ENCODE measurements at places on chromosomes 6 and 20.
A peak's percentile ranks its signal among the peaks of the same experiment; 100 is the strongest.

DNA sequence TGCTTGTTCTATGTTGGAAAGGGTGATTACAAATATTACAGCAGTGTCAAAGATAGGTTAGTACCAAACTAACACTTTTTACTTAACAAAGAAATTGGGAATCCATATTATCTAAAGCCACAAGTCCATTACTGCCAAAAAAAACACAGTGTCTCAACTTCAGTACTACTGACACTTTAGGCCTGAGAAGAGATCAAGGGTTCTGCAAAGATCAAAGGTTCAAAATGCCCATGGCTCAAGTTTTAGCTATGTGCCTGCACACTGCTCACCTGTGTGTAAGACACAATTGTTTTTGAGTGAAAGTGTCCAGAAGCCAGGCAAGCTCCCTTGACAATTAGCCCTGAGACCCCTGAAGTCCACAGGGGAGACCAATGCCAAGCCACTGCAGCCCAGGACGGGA, 132.6 kb downstream of the ZMYND8 start:
- no peak for DNase-seq

DNA sequence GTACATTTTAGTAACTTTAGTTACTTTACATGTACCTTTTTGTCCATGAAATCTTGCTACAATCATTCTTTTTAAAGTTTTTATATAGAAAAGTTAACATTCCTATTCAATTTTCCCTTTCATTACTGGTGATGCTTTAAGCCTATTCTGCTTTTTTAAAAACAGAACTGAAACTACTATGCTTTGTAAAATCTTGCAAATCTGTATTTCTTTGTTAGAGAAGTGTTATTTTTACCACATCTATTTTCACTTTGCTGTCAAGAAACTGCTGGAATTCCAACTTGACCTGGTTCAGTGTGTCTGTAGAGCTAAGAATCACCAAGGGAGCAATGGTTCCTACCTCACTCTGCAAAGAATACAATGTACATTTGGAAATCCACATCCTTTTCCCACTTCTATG, 21.8 kb upstream of the SAMD5 start:
- DNase-seq: no peak

DNA sequence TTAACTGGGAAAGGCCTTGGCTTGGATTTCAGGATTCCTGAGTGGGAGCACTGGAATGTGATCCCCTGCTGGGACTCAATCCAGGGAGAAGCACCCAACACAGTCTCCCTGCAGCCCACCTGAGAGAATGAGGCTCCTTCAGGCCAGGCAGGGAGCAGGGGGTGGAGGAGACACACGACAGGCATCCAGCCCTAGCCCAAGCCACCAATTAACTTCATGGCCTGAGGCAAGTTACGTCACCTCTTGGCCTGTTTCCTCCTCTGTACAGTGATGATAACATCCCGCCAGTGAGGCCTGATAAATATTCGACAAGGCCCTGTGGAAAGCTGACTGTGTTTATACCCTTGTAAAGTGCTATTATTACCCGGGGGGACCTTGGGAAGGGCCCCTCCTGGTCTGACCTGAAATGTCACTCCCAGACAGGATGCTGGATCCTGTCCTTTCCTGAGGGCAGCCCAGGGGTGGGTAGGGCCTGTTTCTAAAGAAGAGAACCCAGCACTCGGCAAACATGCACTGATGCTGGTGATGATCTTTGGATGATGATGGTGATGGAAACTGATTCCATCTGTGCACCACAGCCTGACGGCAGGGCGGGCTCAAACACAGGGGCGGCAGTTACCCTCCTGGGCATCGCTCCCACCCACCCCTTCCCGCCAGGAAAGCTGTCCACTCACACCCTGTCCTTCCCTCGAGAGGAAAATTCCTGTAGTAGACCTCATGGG, 12.4 kb downstream of the FRS3 start:
- DNase-seq: no peak

- peak; percentile 27 for DNase-seq
Observed at GRCh38 chr6:17015551-17016381, 86.1 kb upstream of the STMND1 start.

- no peak for DNase-seq
Observed at GRCh38 chr20:49794336-49795134, 18.1 kb upstream of the SLC9A8 start.

DNA sequence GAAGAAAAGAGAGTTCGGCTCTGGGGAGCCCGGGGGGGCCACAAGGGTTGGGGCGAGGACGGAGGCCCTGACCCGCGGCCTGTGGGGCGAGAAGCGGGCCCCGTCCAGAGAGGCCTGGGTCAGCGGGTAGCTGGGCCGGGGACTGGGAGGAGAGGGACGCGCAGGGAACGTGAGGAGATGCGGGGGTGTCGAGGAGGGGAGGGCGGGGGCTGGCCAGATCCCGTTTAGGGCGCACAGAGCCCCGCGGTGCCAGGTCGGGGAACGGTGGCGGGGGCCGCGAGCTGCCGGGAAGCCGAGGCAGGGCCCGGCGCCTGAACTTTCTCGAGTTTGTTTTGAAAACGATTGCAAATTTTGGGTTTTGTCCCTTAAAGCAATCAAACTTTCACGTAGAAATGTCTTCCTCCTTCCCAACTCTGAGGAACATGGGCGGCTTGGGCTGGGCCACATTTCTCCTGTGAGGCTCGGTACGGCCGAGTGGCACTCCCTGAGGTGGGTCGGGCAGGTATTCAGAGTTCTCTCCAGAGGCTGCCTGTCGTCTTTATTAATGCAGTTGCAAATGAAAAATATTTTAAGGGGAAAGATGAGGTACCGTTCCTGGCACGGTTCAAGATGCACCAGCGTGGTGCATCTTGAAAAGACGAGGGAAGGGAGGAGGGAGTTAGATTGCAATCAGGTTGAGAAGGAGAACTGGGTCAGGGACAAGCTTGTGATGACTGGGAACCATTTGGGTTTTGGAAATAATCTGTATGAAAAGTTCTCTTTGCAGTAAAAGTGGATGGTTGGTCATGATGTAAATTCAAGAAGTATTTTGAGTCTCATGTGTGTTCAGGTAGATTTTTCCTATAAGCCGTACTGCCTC, 972 bp downstream of the RNF8 start:
- DNase-seq: no peak

- DNase-seq: no peak
Observed at GRCh38 chr6:22153384-22154158, 143.3 kb downstream of the PRL start.

- no peak for DNase-seq
Observed at GRCh38 chr6:13431861-13432465, 55.4 kb downstream of the GFOD1 start.

GRCh38 chr6:44470746-44471145, 83.2 kb downstream of the CDC5L start:
- no peak for DNase-seq

GRCh38 chr6:43173591-43174262, 2.7 kb downstream of the SRF start:
- DNase-seq: no peak

GRCh38 chr20:20719411-20719810, 7.0 kb upstream of the RALGAPA2 start:
- DNase-seq: no peak

- no peak for DNase-seq
Observed at GRCh38 chr6:143034689-143035334, 25.9 kb upstream of the AIG1 start.

DNA sequence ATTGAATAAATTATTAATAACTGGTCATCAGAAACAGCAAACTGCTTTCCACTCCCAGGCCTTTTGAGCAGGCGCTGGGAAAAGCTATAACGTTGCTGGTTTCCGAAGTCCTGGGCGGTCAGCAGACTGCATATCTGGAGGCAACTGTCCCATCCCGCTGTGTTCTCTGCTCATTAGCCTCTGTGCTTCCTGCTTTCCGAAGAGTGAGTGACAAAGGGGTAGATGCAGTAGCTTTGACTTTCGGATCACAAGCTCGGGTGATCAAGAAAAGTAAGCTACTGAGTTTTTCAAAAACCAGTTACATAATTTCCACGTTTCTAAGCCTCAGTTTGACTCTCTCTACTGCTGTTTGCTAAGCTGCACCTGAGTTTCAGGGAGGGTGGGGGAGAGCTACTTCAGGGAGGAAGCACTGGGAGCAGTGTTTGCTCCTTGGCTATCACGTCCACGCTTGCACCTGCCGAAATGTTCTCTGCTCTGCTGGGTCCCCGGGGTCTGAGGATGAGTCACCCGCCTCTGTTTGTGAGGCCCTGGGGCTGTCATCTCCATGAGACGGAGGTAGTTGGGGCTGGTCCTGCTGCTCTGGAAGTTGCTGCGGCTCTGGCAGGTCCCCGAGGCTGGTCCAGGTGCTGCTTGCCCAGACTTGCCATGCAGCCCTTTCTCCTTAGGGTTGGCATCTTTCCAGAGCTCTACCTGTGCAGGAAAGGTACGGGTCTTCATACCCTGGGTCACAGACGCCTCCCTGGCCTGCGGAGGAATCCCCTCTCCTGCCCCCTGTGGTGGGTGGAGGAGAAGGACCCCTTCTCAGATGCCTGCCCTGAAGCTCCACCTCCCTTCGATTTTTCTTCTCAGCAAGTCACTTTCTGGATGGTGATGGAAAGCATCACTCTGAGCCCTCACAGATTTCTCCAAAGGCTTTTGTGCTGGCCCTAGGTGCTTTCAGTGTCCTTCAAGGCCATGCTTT, 220.0 kb downstream of the QKI start:
- no peak for DNase-seq

DNA sequence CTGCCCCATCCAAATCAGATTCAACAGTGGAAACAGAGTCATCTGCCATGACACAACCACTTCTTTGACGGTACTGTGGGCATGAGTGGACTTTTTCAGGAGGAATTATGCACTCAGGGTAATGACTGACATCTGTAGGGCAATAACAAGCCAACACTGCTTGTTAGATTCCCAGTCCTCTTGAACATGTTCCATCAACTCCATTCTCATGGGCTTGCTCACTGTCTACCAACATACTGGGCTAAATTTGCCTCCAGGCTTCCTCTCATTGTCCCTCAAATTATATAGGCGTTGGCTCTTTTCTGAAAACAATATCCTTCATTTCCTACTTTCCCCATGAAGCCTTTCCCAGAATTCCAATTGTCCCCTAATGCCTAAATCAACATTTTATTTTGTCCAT, 43.1 kb downstream of the ANKEF1 start:
- no peak for DNase-seq

- DNase-seq: no peak
Observed at GRCh38 chr6:151911401-151911800, 103.9 kb downstream of the ESR1 start.

- DNase-seq: no peak
Observed at GRCh38 chr6:42010185-42010891, 40.0 kb upstream of the TAF8 start.

DNA sequence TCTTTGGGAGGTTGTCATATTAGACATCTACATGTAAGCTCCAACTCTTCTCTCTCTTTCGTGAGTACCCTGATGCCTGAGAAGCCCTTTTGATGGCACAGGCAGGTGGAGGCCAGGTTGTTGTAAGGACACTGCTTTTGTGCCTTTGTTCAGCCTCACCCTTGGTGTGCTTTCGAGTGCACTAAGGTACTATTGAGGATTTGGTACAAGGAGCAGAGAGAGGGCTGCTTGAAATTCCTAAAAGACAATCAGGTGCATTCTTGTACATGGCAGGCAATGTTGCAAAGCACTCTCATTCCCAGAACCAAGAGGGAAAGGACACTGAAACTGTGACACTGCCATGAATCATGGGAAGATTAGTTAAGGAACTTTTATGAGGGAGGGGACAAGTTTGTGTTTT, 19.1 kb downstream of the BMP2 start:
- no peak for DNase-seq

DNA sequence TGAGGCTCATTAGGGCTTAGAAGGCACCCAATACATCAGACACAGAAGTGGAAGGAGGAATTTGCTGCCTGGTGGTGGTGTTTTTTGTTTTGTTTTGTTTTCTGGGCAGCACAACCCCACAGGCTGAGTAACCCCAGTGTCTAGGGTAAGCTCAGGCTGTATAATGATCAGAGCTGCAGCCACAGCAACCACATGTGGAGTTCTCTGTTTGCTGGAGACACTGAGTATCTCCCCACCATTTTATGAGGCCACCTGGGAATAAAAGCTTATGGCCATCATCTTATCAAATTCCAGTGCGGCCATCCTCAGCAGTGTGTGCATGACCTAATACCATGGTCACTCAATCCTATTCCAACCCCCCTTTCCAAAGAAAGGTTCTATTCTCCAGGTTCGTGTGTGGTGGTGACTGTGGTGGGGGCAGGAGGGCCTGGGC, 3.4 kb upstream of the DLL1 start:
- no peak for DNase-seq

DNA sequence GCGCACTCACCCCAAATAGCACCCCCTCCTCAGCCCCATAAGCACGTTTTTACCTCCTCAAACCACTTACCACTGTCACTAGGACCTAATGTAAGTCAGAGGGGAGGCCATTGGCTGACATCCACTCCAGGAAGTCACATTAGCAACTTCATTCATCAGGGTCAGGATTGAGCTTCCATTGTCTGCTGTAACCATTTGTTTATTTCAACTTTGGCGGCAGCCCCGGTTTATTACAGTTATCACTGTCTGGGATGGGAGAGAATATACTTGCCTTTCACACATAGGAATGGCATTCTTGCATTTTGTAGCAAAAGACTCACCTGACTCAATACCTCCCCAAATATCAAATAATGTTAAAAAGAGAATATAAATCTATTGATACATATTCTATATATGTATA, 38.3 kb downstream of the MAFB start:
- no peak for DNase-seq

DNA sequence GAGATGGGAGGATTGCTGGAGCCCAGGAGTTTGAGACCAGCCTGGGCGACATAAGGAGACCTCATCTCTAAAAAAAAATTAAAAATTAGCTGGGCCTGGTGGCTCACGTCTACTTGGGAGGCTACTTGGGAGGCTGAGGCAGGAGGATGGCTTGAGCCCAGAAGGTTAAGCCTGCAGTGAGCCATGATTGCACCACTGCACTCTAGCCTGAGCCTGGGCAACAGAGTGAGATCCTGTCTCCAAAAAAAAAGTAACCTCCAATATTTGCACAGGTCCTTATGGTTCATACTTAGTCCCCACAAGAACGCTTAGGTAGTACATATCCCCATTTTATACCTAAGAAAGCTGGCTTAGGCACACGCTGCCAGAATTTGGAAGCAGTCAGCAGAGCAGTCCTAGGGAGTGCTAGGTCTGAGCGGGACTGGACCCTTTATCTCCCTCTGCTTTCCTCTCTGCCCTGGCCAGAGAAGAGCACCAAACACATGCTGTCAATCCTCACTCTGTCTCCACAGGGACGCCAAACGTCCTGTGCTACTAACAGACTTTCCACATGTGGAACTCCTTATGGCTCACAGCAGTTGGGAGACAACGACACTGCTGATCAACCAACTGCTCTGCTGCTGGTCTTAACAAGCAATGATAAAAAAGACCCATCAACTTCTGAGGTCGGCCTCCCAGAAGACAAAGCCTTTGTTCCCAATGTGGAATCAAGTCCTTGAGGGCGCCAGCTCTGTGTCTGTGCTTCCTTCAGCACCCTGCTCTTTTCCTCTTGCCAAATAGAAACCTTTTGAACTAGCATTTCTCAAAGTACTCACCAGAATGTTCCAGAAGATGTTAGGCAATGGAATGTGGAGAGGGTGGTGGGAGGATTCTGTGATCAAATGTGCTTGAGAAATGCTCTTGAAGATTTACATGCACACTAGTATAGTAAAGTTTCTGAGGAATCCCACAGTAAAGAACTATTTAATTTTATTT, 226.3 kb upstream of the DTNBP1 start:
- DNase-seq: no peak

Data from stimulated activated CD8-positive, alpha-beta memory T cell treated with anti-CD3 and anti-CD28 coated beads, Interleukin-12 subunit alpha, Interleukin-12 subunit beta, amount 100 ng/mL, for 4 hours (primary cell).